ENCODE measurements at places on chromosomes 7 and 10. TPM values are rescaled to one million over a fixed set of nuclear protein-coding genes. Genes with fewer than 3 reads are reported as not detected.
A peak's percentile ranks its signal among the peaks of the same experiment; 100 is the strongest.

The GRID2IP gene
- 0.88 TPM for polyA plus RNA-seq

GRCh38 chr7:48087349-48087748 lies 1.7 kb upstream of the UPP1 start:
- H3K27ac ChIP-seq, result no peak overlapping the region
- no peaks in the 10 kb centered on the region for H3K36me3 ChIP-seq
- H3K4me1 ChIP-seq, result peaks cover 23% of the 10 kb centered on the region
- no peak for DNase-seq

DNA sequence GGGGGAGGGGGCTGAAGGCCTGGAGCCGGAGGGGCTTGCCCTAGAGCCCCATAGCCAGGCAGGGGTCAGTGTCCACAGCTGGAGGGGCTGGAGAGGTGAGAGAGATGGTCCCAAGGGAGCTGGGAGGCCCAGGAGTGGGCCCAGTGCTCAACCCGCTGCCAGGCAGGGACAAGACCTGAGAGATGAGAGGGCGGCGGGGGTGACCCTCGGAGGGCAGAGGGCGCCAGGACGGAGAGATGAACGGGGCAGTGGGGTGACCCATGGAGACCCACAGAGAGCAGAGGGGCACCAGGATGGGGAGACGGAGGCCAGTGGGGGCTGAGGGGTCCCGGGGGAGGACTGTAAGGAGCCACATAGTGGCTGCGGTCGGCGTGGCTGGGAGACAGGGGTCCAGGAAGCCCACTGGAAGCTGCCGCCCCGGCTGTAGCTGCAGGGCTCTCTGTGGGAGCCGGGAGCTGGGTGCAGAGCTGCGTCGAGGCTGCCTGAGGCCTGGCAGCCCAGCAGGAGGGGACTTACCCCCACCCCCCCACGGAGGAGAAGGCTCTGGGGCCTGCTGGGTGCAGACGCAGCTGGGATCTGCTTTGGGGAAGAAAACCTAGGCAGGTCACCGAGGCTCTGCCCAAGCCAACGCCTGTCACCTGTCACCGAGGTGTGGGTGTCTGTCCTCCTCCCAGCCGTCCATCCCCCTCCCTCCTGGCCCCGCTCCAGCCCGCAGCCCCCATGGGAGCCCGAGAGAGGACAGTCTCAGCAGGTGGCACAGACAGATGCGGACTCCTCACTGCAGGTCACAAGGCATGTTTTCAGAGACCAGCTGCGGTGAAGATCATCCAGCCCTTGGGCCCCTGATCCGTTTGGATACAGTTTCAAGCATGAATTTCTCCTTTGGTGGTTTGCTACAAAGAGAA lies 25.1 kb downstream of the PWWP2B start:
- H3K36me3 ChIP-seq, result peaks cover 8% of the 10 kb centered on the region
- peaks cover 55% of the 10 kb centered on the region for H3K4me1 ChIP-seq
- DNase-seq, result no peak
- no peak overlapping the region for H3K4me3 ChIP-seq

GRCh38 chr7:111919631-111920179 lies 286.5 kb downstream of the DOCK4 start:
- H3K27me3 ChIP-seq, result no peaks in the 10 kb centered on the region
- H3K27ac ChIP-seq, result no peak overlapping the region
- no peak for DNase-seq

The TMEM120A gene
- polyA plus RNA-seq, result 61.0 TPM

- DNase-seq, result no peak
- no peak overlapping the region for H3K27ac ChIP-seq
- peaks cover 39% of the 10 kb centered on the region for H3K36me3 ChIP-seq
- no peak overlapping the region for H3K4me3 ChIP-seq
- no peaks in the 10 kb centered on the region for H3K27me3 ChIP-seq
These were observed 34.0 kb downstream of the MAD1L1 start for GRCh38 chr7:2198760-2199159.

DNA sequence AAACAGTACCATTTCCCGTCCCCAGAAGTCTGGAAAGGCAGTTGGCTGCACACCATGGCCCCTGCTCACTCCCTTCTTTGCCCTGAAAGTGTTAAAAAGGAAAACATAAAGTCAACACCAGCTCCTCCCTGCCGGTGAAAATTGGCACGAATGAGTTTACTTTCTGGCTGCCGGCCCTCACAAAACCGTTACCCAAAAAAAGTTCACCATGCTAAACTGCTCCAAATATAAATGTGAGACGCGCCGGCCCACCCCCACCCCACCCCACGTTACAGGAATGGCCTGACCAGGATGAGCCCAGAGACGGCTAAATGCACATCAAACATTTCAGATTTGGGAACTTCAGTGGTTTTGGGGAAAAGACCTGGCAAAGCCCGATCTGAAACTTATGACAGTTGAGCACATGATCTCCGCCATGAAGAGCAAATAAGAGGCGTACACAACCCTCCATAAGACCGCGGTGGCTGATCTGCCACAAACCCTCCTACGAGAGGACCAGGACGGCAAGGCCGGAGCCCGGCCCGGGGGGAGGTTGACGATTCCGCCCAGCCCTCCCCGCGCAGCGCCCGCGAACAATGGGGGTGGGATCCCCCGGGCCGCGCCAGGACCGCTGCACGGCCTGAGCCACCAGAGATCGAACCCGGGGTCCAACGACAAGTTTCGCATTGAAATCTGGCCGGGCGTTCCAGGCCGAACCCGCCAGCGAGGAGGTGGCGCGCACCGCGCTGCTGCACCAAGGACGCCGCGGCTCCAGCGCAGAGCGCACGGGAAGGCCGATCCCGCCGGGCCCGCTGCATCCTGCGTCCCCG lies 952 bp downstream of the DIP2C start:
- no peaks in the 10 kb centered on the region for H3K36me3 ChIP-seq
- peak overlapping the region; percentile 76 for H3K4me3 ChIP-seq
- DNase-seq, result peak; percentile 66
- peak overlapping the region; percentile 54 for H3K27ac ChIP-seq

GRCh38 chr7:94513565-94513860 lies 3.9 kb downstream of the CASD1 start:
- H3K27ac ChIP-seq, result no peak overlapping the region
- peak; percentile 5 for DNase-seq
- H3K27me3 ChIP-seq, result no peaks in the 10 kb centered on the region
- H3K4me1 ChIP-seq, result peaks cover 10% of the 10 kb centered on the region
- H3K4me3 ChIP-seq, result no peak overlapping the region
- H3K36me3 ChIP-seq, result no peaks in the 10 kb centered on the region

The CLRN3 gene
- polyA plus RNA-seq, result 121 TPM

The HMX3 gene
- 1.5 TPM for polyA plus RNA-seq

GRCh38 chr10:107010531-107010930 lies 154.0 kb downstream of the SORCS1 start:
- no peak for DNase-seq
- H3K27ac ChIP-seq, result no peak overlapping the region

- no peak overlapping the region for H3K27ac ChIP-seq
- no peak for DNase-seq
- peaks cover 12% of the 10 kb centered on the region for H3K4me1 ChIP-seq
These were observed 59.7 kb downstream of the HIPK2 start for GRCh38 chr7:139718141-139718540.

The GHRHR gene
- not detected for polyA plus RNA-seq

DNA sequence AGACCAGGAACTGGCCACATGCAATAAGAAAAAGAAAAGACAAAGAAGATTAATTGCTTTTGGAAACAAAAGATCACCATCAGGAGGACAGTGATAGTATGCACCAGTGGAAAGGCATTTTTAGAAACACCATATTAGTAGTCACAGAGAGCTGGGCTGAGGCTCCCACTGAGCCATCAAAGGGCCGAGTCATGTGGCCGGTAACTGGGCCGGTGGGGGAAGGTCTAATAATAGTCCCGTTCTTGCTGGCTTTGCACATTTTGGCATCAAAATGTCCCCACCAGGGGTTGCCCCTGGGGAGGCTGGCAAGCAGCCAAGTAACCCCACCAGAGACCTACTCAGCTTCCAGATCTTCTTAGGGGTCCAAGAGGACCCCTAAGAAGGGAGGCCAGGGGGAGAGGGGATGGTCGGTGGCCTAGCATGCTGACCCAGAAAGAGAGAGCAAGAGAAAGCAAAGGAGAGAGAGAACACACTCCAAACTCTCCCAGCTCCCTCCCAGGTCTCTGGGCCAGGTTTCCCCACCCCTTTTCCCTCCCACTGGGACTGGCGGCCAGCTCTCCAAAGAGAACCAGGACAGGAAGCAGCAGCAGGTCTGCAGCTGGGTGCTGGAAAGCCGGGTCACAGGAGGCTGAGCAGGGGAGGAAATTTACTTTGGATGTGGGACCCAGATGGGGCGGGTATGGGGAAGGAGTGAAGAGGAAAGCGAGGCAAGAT lies 70.2 kb upstream of the FGFR2 start:
- no peaks in the 10 kb centered on the region for H3K36me3 ChIP-seq
- no peaks in the 10 kb centered on the region for H3K4me1 ChIP-seq
- H3K27me3 ChIP-seq, result no peaks in the 10 kb centered on the region
- no peak overlapping the region for H3K4me3 ChIP-seq

GRCh38 chr7:134301592-134301991 lies 15.1 kb downstream of the SLC35B4 start:
- H3K4me1 ChIP-seq, result no peaks in the 10 kb centered on the region
- no peak for DNase-seq
- no peak overlapping the region for H3K4me3 ChIP-seq
- no peak overlapping the region for H3K27ac ChIP-seq
- no peaks in the 10 kb centered on the region for H3K27me3 ChIP-seq

DNA sequence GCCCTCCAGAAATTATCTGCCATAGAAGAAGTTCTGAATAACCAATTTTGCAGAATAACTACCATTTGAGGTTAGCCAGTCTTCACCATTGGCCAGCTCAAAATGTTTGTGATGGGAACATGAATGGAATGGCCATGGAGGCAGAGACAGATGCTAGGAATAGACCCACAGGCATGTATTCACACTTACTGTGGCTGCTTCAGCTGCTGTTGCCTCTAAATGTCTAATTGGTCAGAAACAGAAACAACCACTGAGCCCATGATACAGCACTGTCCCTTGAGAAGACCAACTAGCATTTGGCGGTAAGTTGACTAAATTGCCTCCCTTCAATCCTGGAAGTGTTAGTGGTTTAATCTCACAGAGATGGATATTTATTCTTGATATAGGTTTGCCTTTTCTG lies 38.6 kb upstream of the TAS2R16 start:
- H3K27ac ChIP-seq, result no peak overlapping the region
- no peaks in the 10 kb centered on the region for H3K27me3 ChIP-seq
- H3K36me3 ChIP-seq, result no peaks in the 10 kb centered on the region

DNA sequence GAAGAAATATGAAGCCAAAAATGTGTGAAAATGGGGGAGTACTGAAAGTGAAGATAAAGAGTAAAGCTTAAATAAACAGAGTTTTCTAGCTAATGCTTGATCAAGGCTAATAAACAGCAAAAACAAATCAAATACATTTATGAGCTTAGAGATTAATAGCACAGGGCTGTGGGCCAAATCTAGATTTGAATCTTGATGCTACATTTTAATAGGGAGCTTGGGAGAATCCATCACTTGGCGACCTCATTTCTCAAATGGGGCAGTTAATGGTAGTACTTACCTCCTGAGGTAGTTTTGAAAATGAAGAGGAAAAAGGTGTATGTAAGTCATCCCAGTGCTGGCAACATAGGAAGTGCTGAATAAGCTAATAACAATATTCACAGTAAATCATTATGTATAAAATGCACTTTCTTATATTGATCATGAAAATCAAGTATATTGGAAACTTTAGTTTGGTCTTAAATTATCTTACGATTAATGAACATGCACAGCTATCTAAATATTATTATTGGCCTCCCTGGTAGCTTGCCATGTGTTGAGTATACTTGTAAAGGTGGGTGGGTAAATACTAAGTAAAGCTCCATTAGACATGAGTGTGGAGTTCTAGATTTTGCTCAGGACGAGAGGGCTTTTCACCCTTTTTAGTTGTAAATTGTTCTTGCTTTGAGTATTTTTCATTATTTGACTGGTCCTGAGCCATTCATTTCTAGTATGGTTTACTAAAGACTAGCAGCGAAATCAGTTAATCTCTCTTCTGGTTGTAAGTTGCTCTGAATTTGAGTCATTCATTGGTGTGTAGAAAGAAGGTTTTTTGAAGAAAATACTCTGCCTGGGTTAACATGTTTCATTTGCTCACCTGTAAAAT lies 5.1 kb downstream of the BICC1 start:
- no peaks in the 10 kb centered on the region for H3K36me3 ChIP-seq
- DNase-seq, result no peak
- H3K27ac ChIP-seq, result no peak overlapping the region
- no peaks in the 10 kb centered on the region for H3K4me1 ChIP-seq
- H3K4me3 ChIP-seq, result no peak overlapping the region

GRCh38 chr7:33062023-33062781 lies at the start of gene NT5C3A:
NT5C3A (minus strand) TSS chr7:33062776; CDS start chr7:33062705, 71 bp downstream.
- H3K4me1 ChIP-seq, result peaks cover 2% of the 10 kb centered on the region
- peak; percentile 74 for DNase-seq
- H3K4me3 ChIP-seq, result peak within 1 kb of the TSS; percentile 62
- H3K27me3 ChIP-seq, result no peaks in the 10 kb centered on the region
- H3K27ac ChIP-seq, result peak within 1 kb of the TSS; percentile 98
- H3K36me3 ChIP-seq, result no peaks in the 10 kb centered on the region

- H3K4me1 ChIP-seq, result no peaks in the 10 kb centered on the region
- H3K27me3 ChIP-seq, result no peaks in the 10 kb centered on the region
- DNase-seq, result no peak
- H3K27ac ChIP-seq, result no peak overlapping the region
- H3K4me3 ChIP-seq, result no peak overlapping the region
These were observed 52.4 kb downstream of the CASD1 start for GRCh38 chr7:94561841-94562514.

GRCh38 chr7:117876761-117877160 lies 3.5 kb upstream of the CTTNBP2 start:
- no peaks in the 10 kb centered on the region for H3K36me3 ChIP-seq
- no peak for DNase-seq
- no peak overlapping the region for H3K27ac ChIP-seq
- peaks cover 2% of the 10 kb centered on the region for H3K4me1 ChIP-seq
- H3K27me3 ChIP-seq, result peaks cover 19% of the 10 kb centered on the region

GRCh38 chr7:75638594-75639070 lies 100.1 kb downstream of the HIP1 start:
- no peak overlapping the region for H3K27ac ChIP-seq
- H3K27me3 ChIP-seq, result peaks cover 15% of the 10 kb centered on the region
- peak overlapping the region; percentile 35 for H3K4me3 ChIP-seq
- H3K4me1 ChIP-seq, result no peaks in the 10 kb centered on the region
- DNase-seq, result peak; percentile 31
- H3K36me3 ChIP-seq, result no peaks in the 10 kb centered on the region

The RELN gene
- 5.0 TPM for polyA plus RNA-seq

The EMX2 gene
- polyA plus RNA-seq, result not detected

The PILRB gene
- 64.8 TPM for polyA plus RNA-seq

Measured in large intestine (tissue), 12 donors.